ENCODE measurements at places on chromosomes 13 and 19.
A peak's percentile ranks its signal among the peaks of the same experiment; 100 is the strongest.

- no peak for DNase-seq
Measured at GRCh38 chr19:38196948-38197656, 26.9 kb downstream of the DPF1 start.

GRCh38 chr13:108056278-108056677 is 159.1 kb downstream of the LIG4 start:
- no peak for DNase-seq

DNA sequence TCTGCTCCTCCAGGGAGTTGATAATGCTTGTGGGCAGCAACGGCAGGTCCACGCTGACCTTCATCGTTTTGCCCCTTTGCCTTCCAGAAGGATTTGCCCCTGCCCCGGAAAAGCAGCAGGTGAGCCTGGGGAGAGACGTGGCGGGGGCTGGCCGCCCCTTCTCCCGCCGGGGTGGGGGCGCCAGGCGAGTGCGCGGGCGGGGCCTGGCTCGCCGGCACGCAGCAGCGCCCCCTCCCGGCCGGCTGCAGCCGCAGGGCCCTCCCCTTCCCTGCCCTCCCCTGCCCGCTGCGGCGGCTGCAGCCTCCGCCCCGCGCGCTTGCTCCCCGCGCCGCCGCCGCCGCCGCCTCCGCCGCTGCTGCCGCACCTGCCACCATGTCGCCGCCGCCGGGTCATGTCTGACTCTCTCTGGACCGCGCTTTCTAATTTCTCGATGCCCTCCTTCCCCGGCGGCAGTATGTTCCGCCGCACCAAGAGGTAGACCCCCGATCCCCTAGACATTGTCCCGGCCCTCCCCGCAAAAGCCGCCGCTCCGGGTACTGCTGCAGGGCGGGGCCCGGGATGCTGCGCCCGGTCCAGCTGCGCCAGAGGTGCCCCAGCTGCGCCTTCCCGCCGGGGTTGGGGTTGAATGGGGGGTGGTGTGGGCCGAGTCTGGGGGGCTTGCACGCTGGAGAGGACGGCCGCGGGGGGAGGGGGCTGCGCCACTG is at the start of gene MAST1:
Gene MAST1 (plus strand): TSS at position 334 of the 704 bp plus-strand sequence. CDS start 58 bp downstream, at position 392.
- peak; percentile 72 for DNase-seq

DNA sequence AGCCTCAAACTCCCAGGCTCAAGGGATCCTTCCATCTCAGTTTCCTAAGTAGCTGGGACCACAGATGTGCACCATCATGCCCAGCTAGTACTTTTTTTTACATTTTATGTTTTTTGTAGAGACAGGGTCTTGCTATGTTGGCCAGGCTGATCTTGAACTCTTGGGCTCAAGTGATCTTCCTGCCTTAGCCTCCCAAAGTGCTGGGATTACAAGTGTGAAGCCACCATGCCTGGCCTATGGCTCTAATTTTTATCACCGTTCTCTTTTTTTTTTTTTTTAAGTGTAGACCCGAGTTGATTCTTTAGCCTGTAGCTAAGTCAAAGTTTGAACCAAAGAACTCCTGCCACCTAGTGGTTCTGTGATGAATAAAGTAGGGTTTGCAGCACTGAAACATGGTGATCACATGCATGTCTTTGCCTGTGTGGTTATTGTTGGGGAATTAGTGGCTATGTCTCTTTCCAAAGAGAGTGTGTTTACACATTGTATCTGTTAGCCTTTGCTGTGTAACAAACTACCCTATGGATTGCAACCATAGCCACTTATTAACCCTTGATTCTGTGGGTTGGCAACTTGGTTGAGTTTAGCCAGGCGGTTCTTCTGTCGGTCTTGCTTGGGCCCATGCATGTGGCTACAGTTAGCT is 11.6 kb downstream of the NFILZ start:
- no peak for DNase-seq

GRCh38 chr13:23469951-23470421 is 36.5 kb upstream of the SACS start:
- no peak for DNase-seq

GRCh38 chr13:110232142-110232541 is 74.8 kb downstream of the COL4A1 start:
- no peak for DNase-seq

GRCh38 chr19:16970821-16971220 is 55.8 kb downstream of the CPAMD8 start:
- no peak for DNase-seq

DNA sequence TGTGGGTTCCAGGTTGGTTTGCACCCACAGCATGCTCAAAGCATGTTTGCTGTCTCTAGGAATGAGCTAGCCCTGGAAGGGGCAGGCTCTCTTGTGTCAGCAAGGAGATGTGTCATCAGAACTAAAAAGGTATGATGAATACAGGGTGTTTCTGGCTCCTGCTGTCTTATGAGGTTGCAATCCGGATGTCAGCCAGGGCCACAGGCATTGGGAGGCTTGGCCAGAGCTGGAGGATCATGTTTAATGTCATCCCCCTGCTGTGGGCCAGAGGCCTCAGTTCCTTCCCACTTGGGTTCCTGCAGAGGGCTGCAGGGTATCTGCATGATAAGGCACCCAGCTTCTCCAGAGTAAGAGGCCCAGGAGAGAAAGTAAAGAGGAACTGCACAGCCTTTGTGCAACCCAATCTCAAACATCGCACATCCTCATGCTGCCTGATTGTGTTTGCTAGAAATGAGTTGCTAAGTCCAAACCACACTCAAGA is 193.6 kb downstream of the COL4A1 start:
- no peak for DNase-seq

DNA sequence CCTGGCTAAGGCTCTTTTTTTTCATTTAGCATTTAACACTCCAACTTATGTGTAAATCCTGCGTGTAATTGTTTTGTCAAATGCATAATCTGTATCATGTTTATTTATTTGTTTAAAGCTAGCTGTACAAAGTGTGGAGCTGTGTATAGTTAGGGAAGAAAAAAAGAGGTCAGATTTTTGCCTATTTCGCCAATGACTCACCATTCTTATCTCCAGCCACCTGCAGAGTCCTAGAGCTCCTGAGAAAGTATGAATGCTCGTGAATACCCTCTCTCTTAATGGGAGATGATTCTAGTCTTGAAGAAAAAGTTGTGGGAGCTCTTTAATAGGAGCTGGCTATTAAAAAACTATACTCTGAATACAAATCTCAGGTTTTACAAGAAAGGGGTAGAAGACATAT is 778.8 kb upstream of the SLITRK5 start:
- DNase-seq: no peak

DNA sequence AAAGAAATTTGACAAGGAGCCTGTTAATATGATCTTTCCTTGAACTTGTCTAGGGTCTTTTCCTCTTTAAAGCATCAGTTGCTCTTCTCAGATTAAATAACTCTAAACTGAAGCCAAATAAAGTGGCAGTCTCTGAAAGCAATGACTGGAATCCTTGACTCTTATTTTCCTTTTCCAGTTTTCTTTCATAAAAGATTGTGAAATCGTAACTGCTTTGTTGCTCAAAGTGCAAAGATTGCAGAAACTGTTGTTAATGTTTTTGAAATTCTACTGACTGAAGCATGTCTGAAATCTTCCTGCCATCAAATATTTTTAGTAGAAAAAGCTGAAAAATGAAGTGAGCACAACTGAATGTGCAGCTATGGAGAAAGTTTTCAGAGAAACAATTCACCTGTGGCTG is 1.9 kb downstream of the NHLRC3 start:
- no peak for DNase-seq

DNA sequence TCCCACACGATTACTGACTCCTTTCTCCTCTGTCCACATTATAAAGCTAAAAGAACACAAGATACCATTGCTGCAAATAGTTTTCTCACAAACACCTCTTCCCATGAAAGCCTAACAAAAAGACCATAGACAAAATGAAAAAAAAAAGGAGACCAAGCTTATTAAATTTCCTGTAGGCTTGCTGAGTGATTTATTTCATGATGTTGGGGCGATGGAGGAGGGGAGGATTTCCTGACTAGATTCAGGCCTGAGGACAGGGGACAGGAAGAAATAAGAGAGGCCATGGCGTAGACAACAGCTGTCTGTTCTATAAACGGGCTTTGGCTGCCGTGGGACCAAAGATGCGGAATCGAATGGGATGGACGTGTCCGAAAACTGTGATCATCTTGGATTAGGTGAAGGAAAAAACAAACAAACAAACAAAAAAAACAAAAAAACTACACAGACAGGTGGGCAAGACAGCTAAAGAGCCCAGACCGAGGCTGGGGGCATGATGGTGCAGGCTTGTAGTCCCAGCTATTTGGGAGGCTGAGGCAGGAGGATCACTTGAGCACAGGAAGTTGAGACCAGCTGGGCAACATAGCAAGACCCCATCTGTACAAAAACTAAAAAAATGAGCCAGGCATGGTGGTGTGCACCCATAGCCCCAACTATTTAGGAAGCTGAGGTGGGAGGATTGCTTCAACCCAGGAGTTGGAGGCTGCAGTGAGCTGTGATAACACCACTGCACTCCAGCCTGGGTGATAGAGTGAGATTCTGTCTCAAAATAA is 5.3 kb downstream of the TMPRSS9 start:
- no peak for DNase-seq

DNA sequence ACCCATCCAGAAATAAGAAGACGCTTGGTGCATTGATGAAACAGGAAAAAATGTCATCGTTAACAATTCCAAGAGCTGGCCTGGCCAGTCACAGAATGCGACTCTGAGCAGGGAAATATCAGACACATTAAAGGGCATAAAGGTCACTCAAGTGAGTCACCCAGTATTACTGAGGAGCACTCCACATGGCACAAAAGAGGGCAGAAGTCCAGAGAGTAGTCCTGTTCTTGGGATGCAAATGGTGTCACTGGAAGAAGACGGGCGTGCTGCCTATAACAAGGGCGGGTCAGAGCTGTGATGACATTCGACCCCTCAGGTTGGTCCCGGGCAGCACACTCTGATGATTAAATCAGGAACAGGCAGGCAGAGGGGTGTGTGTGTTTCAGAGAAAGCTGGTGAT is 720.3 kb downstream of the UQCRFS1 start:
- DNase-seq: no peak

DNA sequence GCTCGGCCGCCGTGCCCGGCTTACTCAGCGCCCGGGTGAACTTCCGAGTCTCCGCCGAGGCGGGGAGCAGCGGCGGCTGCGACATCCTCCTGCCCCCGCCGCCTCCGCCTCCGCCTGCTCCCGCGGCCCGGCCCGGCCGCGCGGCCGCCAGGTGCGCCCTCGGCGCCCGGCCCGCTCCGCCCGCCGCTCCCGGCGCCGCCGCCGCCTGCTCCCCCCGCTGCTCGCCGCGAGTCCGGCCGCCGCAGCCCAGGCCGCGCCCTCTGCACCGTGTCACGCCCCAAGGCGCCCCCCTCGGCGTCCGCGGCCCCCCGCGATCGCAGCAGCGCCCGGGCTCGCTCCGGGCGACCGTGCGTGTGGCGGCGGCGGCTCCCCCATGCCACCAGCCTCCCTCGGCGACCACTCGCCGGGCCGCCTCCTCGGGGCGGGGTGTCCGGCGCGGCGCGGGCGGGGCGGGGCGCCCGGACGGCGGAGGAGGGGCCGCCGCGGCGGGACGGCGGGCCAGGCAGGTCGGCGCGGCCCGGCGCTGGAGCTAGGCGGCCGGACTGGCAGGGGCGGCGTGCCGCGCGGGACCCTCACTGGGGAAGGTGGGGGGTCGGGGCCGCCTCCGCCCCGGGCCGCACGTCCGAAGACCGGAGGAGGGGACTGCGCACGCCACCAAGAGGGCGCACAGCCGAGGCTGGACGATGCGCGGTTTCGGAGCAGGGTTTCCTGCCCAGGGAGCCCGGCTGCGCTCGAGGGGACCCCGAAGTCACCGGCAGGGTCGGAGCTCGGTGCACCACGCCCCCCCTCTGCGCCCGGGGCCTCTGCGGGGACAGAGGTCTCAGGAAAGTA is 108.6 kb upstream of the DOCK9 start:
- DNase-seq: peak; percentile 43

DNA sequence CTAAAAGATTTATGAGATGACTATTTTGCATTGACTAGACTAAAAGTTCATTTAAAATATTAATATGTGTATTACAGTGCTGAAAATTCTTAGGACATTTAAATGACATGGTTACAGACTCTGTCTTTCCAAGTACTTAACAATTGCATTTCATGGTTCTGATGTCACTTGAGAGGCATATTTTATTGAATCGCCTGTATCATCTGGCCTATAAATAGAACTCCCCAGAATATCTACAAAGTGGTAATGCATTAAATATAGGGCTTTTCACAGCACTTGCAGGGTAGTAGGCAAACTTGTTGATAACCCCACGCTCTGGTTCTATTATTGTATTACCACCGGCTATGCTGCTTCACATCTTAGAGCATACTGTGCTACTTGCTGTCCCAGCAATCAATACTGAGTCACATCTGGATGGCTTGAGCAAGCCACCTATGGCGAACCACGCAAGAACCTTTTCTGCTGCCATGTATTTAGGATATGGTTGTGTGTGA is 400.6 kb downstream of the HS6ST3 start:
- no peak for DNase-seq

GRCh38 chr19:1845642-1846041 is 2.6 kb downstream of the REXO1 start:
- no peak for DNase-seq

GRCh38 chr13:98581971-98582702 is 5.2 kb upstream of the STK24 start:
- DNase-seq: no peak

DNA sequence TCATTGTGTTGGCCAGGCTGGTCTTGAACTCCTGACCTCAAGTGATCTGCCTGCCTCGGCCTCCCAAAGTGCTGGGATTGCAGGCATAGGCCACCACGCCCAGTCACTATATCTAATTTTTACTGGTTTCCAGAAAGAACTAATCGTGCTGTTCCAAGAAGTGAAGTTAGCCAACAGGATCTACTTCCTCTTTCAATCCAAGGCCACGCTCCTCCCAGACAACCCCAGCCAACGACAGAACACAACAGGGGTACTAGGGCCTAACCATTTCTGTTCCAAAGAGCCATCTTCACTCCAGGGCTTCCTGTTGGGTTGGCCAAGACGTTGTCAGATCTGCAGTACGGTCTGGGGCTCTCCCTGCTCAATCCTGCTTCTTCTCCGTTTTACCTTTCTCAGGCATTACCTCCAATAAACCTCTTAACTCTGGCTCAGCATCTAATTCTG is 7.0 kb upstream of the LSM14A start:
- DNase-seq: no peak

DNA sequence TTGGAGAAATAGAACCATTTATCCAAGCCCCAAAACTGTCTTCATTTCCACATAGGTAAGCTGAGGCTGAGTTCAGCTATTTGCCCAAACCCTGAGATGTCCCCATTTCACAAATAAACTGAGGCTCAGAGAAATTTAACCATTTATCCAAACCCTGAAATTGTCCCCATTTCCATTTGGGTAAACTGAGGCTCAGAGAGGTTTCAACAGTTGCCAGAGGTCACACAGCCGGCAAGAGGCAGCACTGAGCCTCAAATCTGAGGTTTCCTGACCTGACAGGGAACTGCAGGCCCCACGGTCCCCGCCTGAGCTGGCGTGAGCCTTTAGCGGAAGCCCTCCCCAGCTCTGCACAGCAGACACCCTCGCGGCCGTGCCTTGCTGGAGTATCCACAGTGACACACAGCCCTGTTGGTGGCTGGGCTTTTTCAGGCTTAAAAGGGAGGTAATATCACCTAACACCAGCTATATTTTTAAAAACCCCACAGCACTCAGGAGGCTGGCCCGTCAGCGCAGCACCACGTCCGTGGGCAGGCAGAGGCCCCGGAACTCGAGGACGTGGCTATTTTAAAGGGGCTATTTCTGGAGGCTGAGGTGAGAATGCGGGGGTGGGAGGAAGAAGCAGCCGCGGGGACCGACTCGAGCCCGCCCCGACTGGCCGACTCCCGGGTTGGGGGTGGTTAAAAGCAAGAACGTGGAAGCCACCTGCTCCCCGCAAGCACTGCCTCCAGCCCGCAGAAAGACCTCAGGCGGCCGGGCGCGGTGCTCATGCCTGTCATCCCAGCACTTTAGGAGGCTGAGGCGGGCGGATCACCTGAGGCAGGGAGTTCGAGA is 18.5 kb downstream of the PTPRS start:
- no peak for DNase-seq

- no peak for DNase-seq
Measured at GRCh38 chr19:7242601-7243258, 51.5 kb downstream of the INSR start.
